ENCODE measurements at places on chromosomes 3 and 15.

DNA sequence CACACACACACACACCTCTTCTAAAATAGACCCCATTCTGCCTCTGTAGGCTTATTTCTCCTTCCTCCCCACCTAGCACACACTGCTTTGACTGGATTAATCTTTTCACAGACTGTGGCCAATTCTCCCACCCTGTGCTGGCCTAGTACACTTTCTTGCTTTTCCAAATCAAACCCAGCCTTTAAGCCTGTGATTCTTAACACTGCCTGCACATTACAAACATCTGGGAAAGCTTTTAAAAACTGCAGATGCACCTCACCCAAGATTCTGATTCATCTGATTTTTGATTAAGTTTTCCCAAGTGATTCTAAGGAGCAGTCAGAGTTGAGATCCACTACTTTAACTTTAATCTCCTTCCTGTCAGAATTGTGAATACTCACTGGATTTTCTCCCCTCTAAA, 12.8 kb downstream of the CSNK1G1 start:
- DNase-seq: no peak

GRCh38 chr15:20271647-20272046, 270.0 kb downstream of the GOLGA6L6 start:
- no peak for DNase-seq

GRCh38 chr15:89341316-89342005, 6.8 kb upstream of the POLG start:
- no peak for DNase-seq

DNA sequence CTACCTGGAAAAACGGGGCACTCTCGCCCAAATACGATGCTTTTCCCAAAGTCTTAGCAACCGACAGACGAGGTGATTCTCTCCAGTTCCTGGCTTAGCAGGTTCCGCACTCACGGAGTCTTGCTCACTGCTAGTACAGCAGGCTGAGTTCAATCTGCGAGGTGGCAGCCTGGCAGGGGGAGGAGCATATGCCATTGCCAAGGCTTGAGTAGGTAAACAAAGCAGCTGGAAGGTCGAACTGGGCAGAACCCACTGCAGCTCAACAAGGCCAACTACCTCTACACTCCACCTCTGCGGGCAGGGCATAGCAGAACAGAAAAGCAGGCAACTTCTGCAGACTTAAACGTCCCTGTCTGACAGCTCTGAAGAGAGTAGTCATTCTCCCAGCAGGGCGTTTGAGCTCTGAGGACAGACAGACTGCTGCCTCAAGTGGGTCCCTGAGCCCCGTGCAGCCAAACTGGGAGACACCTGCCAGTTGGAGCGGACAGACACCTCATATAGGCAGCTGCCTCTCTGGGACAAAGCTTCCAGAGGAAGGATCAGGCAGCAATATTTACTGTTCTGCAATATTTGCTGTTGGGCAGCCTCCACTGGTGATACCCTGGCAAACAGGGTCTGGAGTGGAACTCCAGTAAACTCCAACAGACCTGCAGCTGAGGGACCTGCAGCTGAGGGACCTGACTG, 73.4 kb upstream of the CADM2 start:
- DNase-seq: no peak

- DNase-seq: peak; percentile 73
Observed at GRCh38 chr15:64216730-64217428, 54.1 kb upstream of the PPIB start.

DNA sequence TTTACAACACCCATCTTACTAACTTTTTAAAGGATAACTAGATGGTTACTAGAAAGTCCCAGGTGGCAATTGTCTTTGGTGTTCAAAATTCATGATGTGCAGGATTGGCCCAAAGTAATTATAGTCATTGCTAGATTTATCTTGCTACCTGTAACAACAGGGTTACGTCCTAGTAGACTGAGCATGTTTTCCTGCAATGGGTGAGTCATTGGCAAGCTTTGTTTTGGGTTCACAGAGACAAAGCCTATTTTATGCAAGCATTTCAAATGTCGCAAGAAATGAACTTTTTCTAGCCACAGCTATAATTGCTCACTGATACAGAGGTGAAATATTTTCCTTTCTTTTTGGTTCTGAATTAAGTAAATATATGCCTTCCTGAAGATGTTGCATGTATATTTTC, 267.6 kb downstream of the AGBL1 start:
- no peak for DNase-seq

GRCh38 chr3:65793495-65794200, 245.1 kb downstream of the MAGI1 start:
- DNase-seq: no peak

- DNase-seq: peak; percentile 97
Observed at GRCh38 chr3:69051756-69052471, at the start of gene TMF1. Gene TMF1, minus strand, starts transcription at chr3:69052333. Its CDS starts 247 bp downstream, at chr3:69052086.
